Right ventricle myocardium superior (tissue), 1 donor: ENCODE measurements at places on chromosomes 16 and 17. TPM values are rescaled to one million over a fixed set of nuclear protein-coding genes. Genes with fewer than 3 reads are reported as not detected.

The CMTM1 gene
- 1.3 TPM for total RNA-seq

The SULT1A4 gene
- 9.5 TPM for total RNA-seq

The DOC2A gene
- 0.13 TPM for total RNA-seq

GRCh38 chr16:4574919-4575705, 19.0 kb downstream of the C16orf96 start:
- no peak for DNase-seq

- no peak for DNase-seq
Observed at GRCh38 chr16:78415013-78415412, 315.6 kb downstream of the WWOX start.

DNA sequence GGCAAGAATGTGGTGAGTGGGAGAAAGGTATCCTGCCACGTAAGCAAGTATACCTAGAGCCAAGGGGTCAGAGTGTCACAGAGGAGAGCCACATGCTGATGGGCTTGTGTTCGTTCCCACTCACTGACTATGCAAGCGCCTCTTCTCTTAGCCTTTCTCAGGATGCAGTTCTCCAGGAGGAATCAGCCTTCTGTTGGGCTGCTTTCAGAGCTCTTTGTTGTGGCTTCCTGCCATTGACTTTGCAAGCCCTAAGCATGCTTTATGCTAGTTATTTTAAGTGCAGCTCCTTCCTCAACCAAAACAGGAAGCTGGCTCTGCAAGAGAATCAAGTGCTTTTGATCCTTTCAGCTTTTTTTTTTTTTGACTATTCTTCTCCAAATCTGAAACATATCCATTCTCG, 66.6 kb downstream of the SIAH1 start:
- DNase-seq: no peak

DNA sequence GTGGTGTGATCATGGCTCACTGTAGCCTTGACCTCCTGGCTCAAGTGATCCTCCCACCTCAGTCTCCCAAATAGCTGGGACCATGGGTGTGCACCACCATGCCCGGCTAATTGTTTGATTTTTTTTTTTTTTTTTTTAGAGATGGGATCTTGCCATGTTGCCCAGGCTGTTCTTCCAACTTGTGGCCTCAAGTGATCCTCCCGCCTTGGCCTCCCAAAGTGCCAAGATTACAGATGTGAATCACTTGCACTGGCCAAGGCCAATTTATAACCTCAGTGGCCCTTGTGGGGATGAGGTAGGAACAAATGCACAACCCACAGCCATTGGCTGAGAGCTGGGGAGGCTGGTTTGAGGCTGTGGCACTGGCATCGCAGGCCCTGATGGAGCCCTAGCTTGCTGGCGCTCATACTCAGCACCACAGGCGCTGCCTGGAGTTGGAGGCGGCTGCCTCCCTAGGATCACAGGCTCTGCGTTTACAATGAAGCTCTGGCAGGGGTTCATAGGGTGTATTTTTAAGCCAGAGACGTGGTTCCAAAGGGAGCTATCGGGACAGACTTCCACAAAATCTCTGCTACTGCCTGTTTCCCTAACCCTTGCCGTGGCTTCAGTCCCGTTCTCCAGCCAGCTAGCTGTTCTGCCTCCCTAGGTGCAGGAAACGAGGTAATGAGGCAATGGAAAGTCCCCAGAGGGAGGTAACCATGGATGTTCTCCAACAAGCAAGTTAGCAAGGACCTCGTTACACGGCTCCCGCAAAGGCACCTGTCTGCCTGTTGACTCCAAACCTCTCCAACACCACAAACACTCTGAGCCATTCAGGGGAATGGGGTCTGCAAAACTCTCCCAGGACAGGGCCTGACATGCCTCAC, 2.9 kb downstream of the ABCA3 start:
- DNase-seq: no peak

DNA sequence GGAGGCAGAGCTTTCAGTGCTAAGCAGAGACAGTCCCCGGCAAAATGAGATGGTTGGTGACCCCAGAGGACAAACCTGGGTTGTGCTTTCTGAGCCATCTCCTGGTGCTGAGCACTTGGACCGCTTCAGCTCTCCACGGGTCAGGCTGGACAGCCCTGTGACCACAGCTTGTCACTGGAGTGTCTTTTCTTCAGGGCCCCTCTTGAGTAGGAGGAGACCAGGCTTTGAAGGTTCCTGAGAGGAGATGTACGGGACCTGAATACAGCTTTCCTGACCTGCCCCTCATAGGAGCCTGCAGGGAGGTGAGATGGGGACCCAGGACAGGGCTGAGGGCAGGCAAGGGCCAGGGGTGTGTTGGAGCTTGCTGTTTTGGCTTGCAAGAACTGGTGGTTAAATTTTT, 17.8 kb upstream of the ADGRG1 start:
- no peak for DNase-seq

- DNase-seq: no peak
Observed at GRCh38 chr17:69500911-69501429, 86.5 kb downstream of the MAP2K6 start.
